ENCODE measurements at places on chromosomes 7 and 10.

GRCh38 chr10:106980495-106981451 lies 183.7 kb downstream of the SORCS1 start:
- DNase-seq, result no peak

- DNase-seq, result peak; percentile 19
Measured at GRCh38 chr7:157851501-157852067, 514.8 kb downstream of the DNAJB6 start.

DNA sequence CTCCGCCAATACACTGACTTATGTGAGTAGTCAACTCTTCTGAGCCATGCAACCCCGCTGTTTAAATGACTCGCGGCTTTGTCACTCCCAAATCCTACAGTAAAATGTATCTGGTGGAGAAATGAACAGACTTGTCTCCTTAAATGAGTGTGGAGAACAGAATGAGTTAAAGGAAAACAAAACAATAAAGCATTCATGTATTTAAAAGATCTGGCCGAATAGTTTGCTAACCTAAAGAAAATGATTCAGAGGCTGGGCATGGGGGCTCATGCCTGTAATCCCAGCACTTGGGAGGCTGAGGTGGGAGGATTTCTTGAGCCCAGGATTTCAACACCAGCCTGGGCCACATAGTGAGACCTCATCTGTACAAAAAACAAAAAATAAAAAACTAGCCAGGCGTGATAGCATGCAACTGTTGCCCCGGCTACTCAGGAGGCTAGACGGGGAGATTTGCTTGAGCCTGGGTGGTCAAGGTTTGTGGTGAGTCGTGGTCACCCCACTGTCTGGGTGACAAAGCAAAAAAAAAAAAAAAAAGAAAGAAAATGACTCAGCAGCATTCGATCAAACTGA lies 86.5 kb upstream of the PFKP start:
- DNase-seq, result no peak

GRCh38 chr10:5534880-5535856 lies 10.4 kb downstream of the CALML3 start:
- DNase-seq, result peak; percentile 32

GRCh38 chr7:109751241-109751640 lies 1181.6 kb downstream of the DNAJB9 start:
- no peak for DNase-seq

DNA sequence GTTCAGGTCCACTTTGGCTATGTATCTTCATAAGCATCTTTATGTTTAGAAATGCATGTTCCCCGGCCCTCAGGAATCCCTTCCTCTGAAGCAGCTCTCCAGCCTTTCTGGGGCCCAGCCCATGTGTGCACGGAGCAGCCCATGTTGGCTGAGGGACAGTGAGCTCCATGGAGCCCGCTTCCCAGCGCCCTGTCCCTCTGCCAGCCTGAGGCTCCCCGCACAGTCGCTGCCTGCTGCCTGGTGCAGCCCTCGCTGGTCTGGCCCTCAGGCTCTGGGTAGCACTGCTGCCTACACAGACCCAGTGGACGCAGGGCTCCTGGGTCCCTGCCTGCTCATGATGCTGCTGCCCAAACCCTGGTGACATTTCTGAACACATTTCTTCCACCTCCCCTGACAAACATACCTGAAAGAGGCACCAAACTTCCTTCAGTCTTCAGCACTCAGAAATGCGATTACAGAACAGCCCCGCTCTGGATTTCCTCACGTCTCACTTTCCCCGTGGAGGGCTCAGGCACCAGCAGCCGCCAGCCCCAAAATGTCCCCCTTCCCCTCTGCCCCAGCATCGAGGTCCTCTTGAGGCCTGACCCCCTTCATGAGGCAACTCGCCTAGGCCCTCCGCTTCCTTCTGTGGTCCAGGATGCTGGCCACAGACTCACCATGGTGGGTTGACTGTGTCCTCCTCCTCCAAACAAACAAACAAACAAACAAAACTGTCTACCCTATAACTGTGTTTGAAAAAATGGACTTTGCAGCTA lies 5.0 kb upstream of the TCERG1L start:
- no peak for DNase-seq

DNA sequence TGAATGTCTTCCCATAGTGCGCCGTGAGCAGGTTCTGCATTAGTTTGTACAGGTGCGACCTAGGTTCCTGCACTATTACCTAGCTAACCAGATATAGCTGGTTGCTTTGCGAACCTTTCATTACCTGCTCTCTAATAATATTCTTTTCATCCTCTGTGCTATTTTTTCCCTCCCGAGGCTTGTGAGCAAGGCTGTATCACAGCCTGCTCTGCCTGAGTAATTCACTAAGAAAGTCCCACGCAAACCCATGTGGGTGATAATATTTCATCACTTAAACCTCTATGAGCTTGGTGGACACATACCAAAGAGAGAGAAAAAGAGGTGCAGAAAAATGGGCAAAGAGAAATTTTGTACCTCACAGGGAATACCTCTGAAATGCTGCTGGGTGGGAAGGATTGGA lies 8.4 kb downstream of the INHBA start:
- DNase-seq, result no peak

DNA sequence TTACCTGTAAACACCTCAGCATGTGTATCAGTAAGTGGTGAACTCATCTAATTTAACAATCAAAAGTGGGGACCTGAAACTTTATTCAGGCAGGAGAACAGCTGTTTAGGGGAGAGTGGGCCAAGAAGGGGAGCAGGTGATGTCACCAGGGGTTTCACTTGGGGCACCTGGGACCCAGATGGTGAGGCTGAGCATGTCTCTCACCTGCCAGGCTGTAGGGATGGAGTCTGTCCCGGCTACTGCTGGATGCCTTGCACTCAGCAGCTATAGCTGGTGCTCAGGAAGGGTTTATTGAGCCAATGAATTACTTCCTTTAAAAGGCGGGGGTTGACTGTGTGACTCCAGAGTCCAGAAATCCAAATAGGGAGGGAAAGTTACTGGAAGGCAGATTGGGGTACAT lies 23.0 kb downstream of the CDH23 start:
- no peak for DNase-seq

DNA sequence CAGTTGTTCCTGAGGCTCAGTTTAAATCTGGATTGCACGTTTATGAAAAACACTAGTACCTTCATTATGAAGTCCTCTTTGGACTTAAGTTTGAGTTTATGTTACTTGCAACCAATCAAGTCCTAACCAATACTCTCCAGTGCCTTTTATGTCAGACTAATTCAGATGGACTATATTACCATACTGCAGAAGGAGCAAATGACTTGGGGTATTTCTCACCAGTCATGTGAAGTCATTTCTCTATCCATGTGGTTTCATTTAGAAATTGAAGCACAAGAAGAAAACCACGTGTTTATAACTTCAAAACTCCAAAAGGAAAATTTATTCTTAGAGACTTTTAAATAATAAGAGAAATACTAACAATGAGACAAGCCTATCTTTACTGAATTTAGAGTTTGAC lies 201.6 kb downstream of the MBL2 start:
- no peak for DNase-seq
